ENCODE measurements at places on chromosomes 16 and 17.

DNA sequence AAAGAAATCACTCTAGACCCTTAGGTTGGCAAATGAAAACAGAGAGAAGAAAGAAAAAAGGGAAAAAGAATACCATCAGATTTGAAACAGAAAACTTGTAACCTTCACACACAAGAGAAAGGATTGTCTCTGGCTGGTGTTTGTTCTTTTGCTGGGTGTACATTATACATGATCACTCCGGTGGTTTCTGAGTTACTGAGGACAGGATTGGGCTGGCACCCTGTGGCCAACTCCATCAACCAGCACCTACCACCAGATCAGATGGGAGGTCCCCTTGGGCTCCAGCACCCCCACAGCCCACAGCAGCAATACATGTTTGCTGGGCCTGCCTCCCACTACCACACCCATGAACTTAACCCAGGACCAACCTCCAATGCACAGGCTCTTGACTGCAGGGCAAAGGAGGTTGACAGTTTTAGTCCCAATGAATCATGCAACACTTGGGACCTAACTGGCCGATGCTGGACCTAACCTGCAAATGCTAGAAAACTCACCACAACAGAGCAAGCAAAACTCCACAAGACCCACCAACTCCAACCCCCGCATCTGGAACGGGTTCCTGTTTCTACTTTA, 308.3 kb downstream of the SOX9 start:
- DNase-seq, result no peak

DNA sequence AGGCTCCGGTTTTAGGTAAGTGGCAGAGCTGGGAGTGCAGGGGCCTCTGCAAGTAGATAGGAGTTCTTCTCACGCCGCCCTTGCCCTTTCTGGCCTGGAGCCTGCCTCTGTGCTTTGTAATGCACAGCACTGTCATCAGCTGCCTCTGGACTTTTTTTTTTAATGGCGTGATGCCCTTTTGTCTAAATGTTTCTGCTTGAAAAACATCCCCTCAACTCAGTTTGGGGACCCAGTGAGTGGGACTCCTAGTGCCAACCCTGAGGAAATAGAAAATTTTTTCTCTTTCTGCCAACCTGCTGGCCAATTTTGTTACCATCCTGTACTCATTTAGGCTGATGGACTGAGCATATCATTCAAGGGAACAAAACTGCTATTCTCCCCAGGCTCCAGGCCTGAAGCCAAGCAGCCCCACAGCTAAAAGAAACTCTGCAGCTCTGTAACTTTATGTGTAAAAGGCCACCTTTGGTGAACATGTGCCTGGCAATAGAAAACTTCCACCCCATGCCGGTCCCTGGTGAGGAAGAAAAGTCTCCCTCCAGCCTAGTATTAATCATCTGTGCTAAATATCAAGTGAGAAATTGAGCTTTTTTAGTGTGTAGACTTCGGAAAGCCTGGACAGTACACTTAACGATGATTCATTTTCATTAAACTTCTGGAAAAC, 22.5 kb downstream of the SLC6A2 start:
- DNase-seq, result no peak

DNA sequence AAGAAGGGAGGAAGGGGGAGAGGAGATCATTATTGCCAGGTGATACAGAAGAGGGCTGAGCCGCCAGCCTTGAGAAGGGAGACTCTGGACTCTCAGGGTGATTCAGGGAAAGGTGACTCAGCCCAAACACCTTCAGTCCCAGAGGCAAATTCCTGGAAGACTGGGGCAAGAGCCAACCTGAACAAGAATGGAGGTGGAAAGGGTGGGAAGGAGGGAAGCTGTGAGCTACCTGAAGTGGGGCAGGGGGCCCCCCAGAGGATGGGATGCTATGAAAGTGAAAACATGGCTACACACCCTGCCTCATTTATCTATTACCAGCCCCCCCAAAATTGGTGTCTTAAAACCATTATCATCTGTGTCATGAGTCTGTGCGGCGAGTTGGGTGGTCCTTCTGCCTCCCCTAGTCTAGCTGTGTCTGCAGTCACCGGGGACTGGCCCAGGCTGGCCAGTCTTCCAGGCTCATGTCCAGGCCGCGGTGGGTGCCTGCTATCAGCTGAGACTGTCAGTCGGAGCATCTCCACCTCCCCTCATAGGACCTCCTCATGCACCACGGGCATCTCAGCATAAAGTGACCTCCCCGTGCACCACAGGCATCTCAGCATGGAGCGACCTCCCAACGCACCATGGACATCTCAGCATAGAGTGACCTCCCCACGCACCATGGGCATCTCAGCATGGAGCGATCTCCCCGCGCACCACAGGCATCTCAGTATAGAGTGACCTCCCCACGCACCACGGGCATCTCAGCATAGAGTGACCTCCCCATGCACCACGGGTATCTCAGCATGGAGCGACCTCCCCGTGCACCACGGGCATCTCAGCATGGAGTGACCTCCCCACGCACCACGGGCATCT, 3.2 kb upstream of the SLC47A2 start:
- DNase-seq, result no peak

DNA sequence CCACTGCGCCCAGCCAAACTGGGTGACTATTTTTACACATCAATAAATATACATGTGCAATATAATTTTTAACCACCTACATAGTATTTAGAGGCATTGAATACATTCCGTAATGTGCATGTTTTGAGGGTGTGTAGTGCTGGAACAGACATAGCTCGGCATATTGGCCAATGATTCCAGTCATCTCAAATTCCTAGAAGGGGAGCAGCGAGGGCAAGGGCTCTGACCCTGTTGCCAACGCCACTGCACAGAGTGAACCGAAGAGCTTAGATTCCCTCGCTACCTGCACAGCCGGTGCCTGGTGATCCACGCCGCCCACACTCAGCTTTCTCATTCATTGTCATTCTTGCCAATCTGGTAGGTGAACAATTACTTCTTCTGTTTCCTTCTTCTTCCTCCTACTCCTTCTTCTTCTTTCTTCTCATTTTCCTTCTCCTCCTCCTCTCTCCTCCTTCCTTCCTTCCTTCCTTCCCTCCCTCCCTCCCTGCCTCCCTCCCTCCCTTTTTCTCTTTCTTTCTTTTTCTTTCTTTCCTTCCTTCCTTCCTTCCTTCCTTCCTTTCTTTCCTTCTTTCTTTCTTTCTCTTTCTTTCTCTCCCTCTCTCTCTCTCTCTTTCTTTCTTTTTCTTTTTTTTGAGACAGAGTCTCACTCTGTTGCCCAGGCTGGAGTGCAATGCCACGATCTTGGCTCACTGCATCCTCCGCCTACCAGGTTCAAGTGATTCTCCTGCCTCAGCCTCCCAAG, 26.3 kb upstream of the ATP2A3 start:
- no peak for DNase-seq

DNA sequence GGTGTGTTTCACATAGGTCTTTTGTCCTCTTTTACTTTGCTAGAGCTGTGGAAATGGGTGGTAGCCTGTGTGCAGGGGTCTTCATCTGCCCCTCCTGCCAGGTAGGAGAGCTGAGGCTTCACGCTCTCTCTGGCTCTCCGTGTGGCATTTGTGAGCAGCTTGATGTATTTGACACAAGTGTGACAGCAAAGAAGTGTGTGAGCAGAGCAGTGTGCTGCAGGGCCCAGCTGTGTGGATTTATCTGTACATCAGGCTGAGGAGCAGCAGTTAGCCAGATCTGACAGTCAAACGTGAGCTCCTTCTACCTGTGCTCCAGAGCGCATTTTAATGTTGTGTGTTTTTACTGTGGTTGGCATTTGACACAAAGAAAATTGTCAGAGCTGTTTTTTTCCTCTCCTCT, 101.8 kb downstream of the FTO start:
- DNase-seq, result no peak

DNA sequence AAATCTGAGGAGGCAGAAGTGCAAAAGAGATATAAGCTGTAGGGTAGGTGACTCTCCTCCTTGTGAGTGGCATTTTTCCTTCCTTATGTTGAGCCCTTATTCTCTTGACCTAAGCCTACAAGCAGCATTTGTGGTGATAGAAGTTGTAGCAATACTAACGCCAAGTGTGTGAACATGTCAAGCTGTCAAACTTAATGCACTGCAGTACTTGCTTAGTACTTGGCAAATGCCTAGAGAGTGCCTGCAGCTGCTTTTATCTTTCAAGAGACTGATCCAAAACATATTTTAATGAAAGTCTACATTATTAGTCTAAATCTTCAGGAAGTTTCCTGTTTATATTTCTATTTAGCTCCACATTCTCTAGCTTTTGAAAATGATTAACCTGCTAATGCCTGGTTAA, 83.2 kb downstream of the CNTNAP4 start:
- DNase-seq, result no peak

GRCh38 chr17:17836818-17837379, at the start of gene SREBF1:
Gene SREBF1, minus strand, starts transcription at chr17:17836986. Its CDS starts 169 bp downstream, at chr17:17836817.
- DNase-seq, result peak; percentile 63

DNA sequence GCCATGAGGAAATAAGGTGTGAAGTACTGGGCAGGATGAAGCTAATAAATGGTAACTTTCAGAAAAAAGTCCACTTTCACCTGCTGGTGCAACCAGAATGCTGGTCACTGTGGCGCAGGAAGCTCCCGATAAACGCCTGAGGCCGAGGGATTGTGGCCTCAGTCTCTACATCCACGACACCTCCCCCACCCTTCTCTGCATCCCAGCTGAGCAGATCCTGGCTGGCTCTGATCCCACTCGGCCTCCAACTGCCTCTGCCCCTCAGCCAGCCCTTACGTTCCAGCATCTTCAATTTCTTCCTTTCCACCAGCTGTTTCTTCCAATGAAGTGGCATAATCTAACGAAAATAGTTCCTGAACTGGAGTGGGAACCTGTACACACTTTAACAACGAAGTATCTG, 49.5 kb downstream of the COX4I1 start:
- no peak for DNase-seq

Data from endothelial cell of umbilical vein (primary cell).